Activated CD4-positive, CD25-positive, alpha-beta regulatory T cell treated with anti-CD3 and anti-CD28 coated beads, Interleukin-2, amount 50 U/mL, for 72 hours (primary cell): ENCODE measurements at places on chromosomes 6 and 20.
A peak's percentile ranks its signal among the peaks of the same experiment; 100 is the strongest.

GRCh38 chr6:112597176-112597575 is 250.0 kb downstream of the RFPL4B start:
- DNase-seq: no peak

- DNase-seq: no peak
Observed at GRCh38 chr6:13177664-13178063, 150.7 kb downstream of the TBC1D7 start.

DNA sequence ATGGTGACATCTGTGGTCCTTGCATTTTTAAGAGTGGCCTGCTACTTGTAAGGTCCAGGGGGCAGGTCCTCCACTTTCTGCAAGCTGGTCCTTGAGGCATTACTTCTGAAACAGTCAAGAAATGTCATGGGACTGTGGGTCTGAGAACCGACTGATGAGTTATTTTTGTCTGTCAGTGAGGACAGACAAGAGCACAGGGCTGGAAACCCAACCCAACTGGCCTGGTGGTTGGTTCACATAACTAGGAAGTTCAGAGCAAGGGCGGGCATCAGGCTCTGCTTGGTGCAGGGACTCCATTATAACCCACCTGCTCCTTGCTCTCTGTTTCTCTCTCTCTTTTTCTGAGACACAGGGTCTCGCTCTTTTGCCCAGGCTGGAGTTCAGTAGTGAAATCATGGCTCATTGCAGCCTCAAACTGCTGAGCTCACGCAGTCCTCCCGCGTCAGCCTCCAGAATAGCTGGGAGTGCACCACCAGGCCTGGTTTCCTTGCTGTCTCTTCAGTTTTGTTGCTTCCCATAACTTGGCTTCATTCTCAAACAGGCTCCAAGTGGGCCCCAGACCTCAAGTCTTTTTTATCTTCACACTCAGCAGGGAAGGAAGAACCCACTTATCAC is 9.2 kb downstream of the CST3 start:
- DNase-seq: no peak

- DNase-seq: no peak
Observed at GRCh38 chr6:133999305-133999704, 46.3 kb downstream of the TBPL1 start.

DNA sequence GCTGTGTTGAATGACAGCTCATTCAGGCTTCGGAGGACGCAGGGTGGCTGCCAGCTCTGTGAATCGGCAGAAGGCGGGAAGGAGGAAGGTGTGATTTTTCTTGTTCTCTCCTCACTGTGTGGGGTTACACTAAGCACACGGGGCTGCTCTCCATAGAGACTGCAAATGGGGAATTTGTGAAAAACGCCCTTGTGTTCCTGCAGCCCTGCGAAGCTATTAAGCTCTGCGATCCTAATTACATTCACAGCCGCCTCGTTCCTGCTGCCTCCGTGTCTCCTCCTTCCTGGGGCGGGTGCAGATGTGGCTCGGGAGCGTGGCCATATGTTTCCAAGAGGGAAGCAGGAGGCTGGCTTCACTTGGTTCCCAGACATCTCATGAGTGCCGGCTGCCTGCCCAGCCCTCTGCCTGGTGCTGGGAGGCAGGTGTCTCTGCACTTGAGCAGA is 124.0 kb downstream of the TOX2 start:
- DNase-seq: no peak

GRCh38 chr20:51034988-51035656 is 12.2 kb upstream of the KCNG1 start:
- DNase-seq: no peak

GRCh38 chr20:46435146-46435545 is 28.7 kb upstream of the ELMO2 start:
- no peak for DNase-seq

DNA sequence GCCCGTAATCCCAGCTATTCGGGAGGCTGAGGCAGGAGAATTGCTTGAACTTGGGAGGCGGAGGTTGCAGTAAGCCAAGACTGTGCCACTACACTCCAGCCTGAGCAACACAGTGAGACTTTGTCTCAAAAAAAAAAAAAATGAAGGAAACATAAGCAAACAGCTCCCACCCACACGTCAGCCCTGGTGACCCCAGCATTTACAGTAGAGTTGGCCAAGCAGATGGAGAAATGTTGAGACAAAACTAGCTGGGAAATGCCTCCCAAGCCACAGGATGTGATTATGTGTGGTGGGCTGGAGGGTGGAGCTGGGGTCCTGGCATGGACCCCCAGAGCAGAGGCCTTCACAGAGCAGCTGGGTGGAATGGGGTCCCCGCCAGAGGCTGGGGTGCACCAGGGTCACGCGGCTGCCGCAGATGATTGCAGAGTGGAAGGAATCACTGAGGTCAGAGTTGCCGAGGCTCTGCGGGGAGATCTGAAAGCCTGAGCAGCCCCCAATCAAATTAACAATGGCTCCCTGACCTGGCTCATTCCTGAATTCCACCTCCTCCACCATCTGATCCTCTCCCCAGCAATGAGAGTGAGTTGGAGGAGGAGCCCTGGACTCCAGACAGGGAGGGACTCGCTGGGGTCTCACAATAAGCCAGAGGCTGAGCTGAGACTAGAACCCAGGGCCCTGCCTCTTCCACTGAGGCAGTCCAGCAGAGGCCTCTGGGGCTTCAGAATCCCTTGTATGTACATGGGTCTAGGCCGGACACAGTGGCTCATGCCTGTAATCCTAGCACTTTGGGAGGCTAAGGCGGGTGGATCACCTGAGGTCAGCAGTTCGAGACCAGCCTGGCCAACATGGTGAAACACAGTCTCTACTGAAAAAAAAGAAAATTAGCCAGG is 34.7 kb upstream of the TGM2 start:
- DNase-seq: no peak

GRCh38 chr6:37048851-37049757 is 43.6 kb downstream of the FGD2 start:
- DNase-seq: peak; percentile 63

- no peak for DNase-seq
Observed at GRCh38 chr6:135586388-135586787, 88.8 kb upstream of the AHI1 start.

DNA sequence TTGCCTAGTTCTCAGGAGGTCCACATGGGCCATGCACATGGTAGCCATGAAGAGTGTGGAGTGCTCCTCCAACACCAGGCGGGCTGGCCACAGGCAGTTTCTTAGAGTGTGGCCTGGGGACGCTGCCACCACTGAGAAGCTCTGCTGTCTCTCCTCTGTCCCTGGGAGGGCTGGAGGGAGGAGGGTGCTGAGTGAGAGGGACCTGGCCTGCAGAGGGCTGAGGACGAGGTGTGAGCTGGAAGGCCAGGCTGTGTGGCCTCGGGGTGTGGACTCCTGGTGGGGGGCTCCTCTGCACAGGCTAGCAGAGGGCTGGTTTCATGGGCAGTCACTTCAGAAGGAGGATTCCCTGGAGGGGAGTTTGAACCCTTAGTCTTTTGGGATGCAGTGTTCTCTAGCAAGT is 39.7 kb downstream of the SYNJ2 start:
- no peak for DNase-seq

DNA sequence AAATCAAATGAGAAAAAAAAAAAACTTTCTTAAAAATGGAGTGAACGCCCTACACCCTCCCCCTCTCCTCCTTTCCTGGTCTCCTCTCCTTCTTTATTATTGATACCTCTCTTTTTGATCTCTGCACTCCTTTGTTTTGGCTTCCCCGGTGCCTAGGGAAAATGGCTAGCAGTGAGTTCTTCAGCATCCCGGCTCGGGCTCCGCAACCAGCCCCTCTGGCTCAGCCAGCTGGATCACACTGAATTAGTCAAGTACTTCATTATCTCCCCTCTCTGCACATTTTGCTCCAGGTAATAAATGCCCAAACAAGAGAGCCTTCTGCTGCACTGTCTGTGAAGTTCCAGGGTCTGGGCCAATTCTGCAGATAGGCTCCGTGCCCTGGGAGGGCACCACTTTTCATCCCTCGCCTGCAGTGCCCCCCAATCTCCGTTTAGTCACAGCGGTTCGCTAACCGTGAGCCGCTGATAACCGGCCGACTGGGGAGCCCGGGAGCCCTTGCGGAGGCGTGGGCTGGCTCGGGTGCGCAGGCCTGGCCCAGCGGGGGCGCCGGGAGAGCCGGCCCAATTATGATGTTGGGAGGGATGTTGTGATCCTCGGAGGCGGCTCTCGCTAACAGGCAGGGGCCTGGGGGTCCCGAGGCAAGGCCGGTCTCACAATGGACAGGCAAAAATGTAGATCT is 301.9 kb downstream of the TFAP2A start:
- DNase-seq: no peak

DNA sequence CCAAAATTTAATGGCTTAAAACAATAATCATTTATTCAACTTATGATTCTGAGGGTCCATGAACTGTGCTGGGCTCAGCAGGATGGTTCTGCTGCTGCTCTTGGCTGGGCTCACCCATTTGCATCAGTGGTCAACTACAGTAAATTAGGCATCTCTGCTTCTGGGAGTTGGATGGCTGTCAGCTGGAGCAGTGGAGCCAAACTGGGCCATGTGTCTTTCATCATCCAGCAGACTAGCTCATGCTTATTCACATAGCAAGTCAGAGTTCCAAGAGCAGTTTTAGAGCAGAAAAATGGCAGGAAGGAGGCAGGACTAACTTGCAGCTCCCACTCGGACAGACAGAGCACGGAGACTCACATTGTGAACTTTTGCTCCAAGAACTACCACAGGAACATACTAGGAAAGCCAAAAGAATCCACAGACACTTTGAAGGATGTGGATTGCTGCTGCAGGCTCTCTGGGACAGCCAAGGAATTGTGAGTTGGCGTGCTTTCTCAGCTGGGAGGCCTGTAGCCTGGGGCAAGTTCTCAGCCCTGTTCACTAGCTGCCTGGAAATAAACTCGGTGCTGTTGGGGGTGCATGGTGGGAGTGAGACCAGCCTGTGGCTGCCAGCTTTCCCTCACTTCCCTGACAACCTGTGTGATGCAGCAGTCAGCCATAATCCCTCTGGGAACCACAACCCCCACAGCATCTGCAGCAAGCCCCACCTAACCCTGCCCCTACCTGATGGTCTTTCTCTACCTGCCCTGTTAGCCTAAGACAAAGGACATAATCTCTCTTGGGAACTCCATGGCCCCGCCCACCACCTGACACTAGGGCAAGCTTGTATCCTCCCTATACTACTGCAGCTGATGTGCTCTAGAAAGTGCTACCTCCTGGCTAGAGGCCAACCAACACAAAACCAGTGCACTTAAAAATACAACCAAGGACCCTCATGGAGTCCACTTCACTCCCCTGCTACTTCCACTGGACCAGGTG is 129.0 kb downstream of the JPH2 start:
- DNase-seq: no peak

DNA sequence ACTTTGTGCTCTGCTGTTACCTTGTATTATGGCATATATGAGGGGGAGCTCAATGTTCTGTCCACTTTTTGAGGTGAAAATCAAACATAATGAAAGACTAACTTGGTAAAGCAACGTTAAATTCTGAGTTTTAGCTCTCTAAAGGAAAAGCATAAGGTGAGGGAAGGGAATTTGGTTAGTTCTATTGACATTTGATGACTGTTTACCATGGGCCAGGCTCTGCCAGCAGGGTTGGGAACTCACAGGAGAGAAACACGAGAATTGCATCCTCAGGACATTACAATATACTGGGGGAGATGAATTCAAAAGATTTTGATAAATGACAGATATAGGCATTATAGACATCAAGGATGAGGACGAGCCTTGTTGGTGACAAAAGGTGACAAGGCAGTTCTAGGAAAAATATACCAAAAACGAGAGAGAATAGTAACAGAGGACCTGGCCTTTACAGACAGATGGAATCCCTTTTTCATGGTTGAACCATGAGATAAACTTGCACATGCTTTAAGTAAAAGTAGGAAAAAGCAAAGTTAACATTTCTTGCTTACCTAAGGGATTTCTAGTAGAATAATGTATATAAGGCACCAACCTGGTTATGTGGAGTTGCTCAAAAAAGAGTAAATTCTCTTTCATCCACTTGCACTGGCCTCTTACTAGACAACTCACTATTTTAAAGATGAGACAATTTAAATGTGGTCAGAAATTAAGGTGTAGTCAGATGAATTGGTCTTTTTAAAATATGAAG is 191.4 kb downstream of the NKAIN2 start:
- DNase-seq: no peak

DNA sequence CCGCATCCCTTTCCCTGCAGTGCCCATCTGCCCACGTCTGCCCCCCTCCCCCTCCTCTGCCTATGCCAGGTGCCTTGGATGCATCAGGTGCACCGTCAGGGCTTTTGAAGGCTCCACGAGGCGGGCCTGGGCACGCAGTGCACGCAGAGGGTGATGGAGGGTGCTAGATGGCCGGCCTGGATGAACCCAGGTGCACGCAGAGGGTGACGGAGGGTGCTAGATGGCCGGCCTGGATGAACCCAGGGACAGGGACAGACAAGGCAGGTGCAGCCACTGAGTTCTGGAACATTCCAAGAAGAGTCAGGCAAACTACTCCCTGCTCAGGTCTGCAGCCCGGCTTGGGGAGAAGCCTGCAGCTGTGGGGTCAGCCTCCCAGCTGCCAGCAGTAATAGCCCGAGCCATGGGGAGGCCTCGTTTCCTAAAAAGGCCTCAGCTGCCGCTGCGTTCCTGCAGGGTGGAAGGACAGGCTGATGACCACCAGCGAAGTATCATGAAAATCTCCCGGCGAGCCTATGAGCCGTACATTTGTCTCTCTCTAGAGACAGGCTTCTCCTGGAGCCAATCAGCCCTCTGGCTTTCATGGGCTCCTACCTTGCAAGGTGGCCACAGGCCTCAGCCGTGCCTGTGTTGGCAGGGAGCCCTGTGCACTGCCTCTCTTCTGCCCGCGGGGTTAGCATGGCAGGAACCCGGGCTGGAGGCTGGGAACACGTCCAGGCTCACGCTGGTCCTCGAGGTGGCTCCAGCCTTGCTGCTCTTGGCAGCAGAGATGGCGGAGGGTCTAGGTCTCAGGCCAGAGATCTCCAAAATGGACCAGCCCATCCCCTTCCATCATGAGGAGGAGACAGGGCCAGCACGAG is 29.6 kb downstream of the NTSR1 start:
- no peak for DNase-seq

DNA sequence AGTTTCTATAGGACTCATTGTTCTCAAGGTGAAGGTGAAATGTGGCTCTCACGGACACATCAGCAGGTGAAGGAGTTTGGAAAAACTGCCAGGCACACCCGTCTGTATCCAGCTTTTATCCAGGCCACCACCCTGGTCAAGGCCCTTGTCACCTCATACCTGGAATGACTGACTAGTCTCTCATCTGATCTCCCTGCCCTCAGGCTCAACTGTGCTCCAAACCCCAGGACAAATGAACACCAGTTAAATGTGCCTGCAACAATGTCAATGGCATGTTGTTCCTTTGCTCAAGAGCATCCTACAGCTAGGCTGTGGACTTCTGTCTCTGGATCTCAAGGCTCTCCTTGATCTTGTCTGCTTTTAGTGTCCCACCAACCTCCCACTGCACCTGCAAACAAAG is 47.6 kb upstream of the DSP start:
- no peak for DNase-seq

- peak; percentile 75 for DNase-seq
Observed at GRCh38 chr6:20319520-20320357, 81.9 kb upstream of the E2F3 start.

GRCh38 chr20:32192698-32193097 is 14.8 kb downstream of the PLAGL2 start:
- DNase-seq: no peak
